ENCODE measurements at places on chromosomes 3 and 15.

- DNase-seq = no peak
Observed at GRCh38 chr3:19149368-19149767, 1.1 kb downstream of the KCNH8 start.

DNA sequence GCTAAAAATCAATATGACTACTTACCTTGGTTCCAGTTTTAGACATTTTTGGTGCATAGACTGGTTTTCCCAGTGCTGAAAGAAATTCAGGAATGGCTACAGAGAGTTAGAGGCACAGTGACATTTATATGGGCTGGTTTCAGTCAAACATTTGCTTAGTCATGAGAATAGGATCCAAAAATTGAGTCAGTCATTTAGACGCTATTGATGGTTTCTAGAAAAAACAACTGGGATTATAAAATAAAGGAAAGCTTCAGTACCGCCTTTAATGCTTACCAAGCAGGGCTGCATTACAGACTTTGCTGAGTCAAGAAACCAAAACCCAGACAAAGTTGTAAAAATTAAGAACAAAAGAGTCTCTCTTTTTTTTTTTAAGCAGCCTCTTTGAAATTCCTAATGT, at the start of gene CRYGS:
Gene CRYGS, minus strand, starts transcription at position 100 of the 400 bp plus-strand sequence. Its CDS starts 54 bp downstream, at position 46.
- DNase-seq = no peak

GRCh38 chr3:71243229-71243628, 340.3 kb downstream of the FOXP1 start:
- no peak for DNase-seq

DNA sequence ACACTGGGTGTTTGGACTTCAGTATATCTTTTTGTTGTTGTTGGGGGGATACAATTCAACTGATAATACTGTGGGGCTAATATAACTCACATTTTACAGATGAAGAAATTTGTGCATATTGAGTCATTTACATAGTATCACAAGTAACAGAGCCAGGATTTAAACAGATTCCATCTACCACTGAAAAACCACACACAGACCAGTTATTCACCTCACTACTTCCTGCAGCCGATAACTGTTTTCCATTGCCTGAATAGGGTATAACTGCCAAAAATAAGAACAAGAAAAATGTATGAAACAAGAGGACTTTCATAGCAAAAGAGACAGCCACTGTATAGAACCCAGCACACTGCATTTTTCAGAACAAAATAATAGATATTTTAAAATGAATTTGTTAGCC, 215.8 kb upstream of the CNTN6 start:
- no peak for DNase-seq

DNA sequence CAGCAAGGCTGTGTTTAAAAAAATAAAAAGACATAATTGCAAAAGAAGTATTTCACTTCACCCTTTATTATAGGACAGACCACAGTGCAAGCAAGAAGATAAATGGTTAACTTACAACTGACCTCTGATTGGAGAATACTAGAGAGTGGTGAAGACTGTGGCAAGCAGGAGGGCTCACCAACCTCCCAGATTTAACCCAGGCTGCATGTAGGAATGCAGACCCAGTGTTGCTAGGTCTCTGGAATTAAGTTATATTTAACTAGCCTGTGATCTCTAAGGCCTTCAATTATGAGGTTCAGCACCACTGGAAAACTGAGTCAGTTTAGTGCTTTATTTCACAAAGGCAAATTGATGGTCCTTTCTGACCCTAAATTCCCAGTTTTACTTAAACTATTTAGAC, 436.6 kb downstream of the LPP start:
- no peak for DNase-seq

GRCh38 chr15:57694279-57694678, 12.2 kb upstream of the POLR2M start:
- no peak for DNase-seq

GRCh38 chr15:33159726-33160453, 34.6 kb downstream of the FMN1 start:
- no peak for DNase-seq

DNA sequence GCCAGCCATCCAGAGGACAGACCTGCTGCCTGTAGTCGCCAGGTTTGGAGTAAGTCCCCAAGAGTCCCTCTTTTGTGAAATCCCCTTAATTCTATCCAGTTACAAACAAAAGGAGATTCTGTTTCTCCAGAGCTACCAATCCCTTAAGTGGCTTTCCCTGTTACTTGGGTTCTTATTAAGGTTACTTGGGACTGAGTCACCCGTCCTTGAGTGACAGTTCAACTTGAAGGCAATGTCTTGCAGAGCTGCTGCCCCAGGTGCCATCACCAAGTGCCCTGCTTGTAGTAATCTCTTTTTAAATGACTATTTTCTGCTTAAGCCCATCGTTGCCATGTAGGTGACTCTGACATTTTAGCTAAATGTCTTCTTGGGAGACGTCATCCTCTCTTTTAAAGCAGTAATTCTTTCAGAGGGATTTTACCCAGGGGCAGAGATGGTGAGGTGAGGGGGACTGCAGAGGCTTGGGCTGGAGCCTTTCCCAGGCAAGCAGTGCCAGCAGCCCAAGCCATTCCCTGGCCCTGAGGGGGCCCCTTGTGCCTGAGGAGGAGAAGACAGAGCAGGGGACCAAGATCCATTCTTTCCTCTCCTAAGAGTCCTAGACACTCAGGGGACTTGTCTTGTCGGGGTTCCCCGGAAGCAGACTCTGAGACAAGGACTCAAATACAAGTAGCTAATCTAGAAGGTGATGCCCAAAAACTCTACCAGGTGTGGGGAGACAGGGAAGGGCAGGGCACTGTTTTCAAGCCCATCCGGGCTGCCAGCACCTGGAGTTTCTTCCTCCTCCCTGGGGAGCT, 253.7 kb downstream of the PLCL2 start:
- no peak for DNase-seq

DNA sequence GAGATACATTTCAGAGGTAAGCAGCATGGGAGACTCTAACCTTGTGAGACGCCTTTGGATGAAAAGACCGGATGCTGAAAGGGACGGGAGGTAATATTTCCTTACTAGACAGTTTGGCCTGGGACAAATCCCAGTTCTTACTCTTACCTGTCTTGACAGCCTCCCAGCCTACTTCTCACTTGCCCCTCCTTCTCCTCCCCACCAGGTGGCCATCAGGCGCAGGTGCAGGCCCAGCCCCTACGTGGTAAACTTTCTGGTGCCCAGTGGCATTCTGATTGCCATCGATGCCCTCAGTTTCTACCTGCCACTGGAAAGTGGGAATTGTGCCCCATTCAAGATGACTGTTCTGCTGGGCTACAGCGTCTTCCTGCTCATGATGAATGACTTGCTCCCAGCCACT, 6.3 kb downstream of the HTR3D start:
- no peak for DNase-seq

GRCh38 chr3:156010829-156011228, 109.5 kb upstream of the KCNAB1 start:
- DNase-seq = peak; percentile 5

GRCh38 chr3:169945313-169945712, 21.3 kb upstream of the SEC62 start:
- DNase-seq = no peak

- DNase-seq = no peak
Observed at GRCh38 chr15:71192816-71193215, 77.5 kb downstream of the THSD4 start.

DNA sequence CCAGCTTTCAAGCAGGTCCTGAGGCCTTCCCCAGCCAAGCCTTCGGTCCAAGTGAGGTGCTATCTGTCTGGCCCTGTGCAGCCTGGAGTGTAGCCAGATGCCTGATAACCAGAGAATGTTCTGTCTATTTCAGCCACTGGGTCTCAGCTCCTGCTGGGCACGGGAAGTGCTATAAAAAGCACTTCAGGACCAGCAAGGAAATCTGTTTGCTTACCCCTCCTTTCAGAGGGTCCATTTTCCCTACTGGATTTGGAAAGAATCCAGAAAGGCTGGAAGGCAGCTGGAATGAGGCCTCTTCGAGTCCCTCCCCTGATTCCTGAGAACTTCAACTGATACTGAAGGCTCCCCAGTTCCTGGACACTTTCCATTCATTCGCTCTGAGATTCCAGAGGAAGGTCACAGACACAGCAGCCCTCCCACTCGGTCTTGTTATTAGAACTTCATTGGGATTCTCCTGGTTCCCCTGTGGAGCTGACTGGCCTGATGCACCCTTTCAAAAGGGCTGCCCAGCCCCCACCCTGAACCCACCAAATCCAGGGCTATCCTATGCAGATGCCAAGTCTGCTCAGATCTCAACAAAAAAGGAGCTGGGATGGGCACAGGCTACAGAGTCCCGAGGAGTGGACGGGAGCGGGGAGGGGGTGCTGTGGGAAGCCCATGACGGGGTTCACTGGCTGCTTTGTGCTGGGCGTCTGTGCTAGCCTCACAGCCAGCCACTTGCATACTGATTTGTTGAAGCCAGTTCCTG, 70.4 kb downstream of the UMPS start:
- peak; percentile 64 for DNase-seq
